ENCODE measurements at places on chromosomes 2 and 18. TPM values are rescaled to one million over a fixed set of nuclear protein-coding genes. Genes with fewer than 3 reads are reported as not detected.

MOCOS gene
- 2.9 TPM for total RNA-seq

REG3A gene
- total RNA-seq: not detected

CRYBA2 gene
- 0.25 TPM for total RNA-seq

PSMA8 gene
- total RNA-seq: not detected

FAM237A gene
- total RNA-seq: not detected

NAT8 gene
- total RNA-seq: not detected

DNAJC5G gene
- total RNA-seq: not detected

CNNM3 gene
- 11.3 TPM for total RNA-seq

EFEMP1 gene
- total RNA-seq: 39.6 TPM

VWA3B gene
- not detected for total RNA-seq

GBX2 gene
- total RNA-seq: 2.3 TPM

NDUFV2 gene
- total RNA-seq: 120 TPM

CAMKMT gene
- 5.2 TPM for total RNA-seq

SMYD1 gene
- not detected for total RNA-seq

OTOS gene
- total RNA-seq: not detected

COL3A1 gene
- total RNA-seq: 0.22 TPM

OSBPL6 gene
- total RNA-seq: 5.8 TPM

AUP1 gene
- 238 TPM for total RNA-seq

LONRF2 gene
- total RNA-seq: 1.7 TPM

FBXO41 gene
- total RNA-seq: 4.7 TPM

ATOH8 gene
- total RNA-seq: 30.1 TPM

VWC2L gene
- not detected for total RNA-seq

CYRIA gene
- total RNA-seq: 0.72 TPM

GATA6 gene
- total RNA-seq: 1.8 TPM
